ENCODE measurements at places on chromosomes 12 and 14. TPM values are rescaled to one million over a fixed set of nuclear protein-coding genes. Genes with fewer than 3 reads are reported as not detected.
A peak's percentile ranks its signal among the peaks of the same experiment; 100 is the strongest.

POTEG gene
- total RNA-seq: not detected

DNA sequence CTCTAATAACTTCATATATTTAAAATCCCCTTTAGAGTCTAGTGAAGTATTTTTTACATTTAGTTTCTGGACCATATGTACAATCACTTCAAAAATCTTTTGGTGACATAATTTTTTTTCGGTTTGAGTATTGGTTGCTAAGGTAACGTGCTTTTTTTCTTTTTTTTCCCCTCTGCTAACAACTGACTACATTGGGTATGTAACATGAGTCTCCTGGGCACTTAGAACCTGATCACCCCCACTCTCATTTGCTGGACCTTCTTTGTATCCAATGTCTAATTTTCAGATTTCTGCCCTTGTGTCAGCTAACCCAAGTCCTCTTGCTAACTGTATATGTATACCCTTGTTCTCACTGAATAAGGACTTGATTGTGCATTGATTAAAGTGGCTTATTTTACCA is 592.9 kb upstream of the FLRT2 start:
- no peak for DNase-seq

DNA sequence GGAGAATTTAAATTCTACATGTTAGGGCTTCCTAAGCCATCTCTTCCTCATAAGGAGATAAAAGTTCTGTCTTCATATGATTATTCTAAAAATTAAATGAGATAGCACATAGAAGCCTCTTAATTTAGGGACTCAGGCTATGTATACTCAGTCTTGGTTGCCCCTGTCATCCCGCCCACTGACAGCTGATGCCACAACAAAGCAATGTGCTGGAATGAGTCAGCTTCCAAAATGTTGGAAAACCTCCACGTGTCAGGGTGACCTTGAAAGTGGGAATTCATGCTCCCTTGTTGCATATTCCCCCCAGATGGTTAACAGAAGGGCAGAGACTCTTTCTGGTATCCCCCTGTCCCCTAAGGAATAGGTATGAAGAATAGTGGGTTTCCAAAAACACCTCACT is 238.0 kb upstream of the DDHD1 start:
- peak; percentile 52 for DNase-seq

GRCh38 chr14:95507174-95507573 is 9.3 kb downstream of the SYNE3 start:
- peak; percentile 92 for DNase-seq

DNA sequence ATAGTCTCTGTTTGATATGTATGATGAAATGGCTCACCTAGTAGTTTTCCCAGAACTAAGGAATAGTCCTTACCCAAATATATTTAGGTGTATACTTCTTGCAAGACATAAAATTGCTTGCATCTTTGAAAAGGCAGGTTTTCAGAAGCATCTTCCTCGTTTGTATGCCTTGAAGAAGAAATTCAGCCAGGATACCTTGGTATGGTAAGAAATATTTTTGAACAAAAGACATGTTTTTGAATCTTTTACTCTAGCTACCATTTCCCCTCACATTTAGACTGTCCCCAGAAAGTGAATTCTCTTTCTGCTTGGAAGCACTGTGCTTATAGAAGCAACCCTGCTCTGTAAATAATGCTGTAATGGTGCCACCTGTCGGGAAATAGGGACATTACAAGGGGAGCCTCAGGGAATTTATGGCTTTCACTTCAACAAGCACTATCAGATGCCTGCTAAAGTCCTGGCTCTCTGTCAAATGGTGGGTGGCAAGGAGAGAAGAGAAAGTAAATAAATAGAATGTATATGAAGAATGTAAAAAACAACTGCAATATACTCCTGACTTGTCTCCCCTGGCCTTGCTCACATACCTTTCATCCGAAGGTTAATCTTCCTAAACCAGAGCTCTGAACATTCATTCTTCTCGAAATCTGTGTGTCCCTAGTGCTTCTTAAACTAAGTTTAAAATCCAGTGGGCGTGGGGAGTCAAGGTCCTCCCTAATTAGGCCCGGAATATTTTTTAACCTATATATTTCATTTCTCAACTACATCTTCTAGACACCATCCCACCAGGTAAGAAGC is 6.1 kb downstream of the CCDC184 start:
- DNase-seq: peak; percentile 60

DNA sequence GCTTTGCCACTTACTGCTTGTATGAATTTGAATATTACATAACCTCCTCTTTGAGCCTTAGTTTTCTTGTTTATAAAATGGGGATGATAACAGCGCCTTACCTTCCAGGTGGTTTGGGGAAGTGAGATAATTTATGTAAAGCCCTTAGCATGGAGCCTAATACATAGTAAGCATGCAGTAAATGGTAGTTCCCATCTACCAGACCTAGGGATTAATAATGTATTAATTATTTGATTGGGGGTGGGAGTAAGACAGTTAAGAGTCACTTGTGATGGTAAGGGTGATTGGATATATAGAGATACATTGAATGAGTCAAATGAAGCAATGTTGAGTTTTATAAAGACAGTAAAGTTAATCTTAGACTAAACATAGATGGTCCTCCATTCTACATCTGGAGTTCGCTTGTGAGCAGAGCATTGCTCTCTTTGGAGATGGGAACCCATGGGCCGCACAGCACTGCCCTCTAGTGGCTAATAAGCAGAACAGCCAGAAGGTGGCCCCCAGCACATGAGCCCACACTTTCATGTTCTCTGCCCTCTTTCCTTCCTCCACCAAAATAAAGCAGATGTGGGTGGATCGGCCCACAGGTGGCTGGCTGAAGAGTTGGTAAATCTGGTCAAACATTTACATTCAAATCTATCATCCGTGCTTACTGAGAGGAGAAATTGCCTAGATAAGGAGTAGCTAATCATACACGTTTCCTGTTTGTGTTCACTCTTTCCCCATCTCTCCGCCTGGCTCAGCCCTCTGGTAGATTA is 26.5 kb upstream of the TAMALIN start:
- DNase-seq: peak; percentile 38

GRCh38 chr14:102795060-102795925 is 18.0 kb downstream of the TRAF3 start:
- DNase-seq: peak; percentile 91

Measured in foreskin keratinocyte (primary cell).